ENCODE measurements at places on chromosomes 6 and 20. TPM values are rescaled to one million over a fixed set of nuclear protein-coding genes. Genes with fewer than 3 reads are reported as not detected.

Gene RUNX2
- 4.9 TPM for total RNA-seq

Gene RNF144B
- 5.4 TPM for total RNA-seq

Gene KCNK16
- not detected for total RNA-seq

DNA sequence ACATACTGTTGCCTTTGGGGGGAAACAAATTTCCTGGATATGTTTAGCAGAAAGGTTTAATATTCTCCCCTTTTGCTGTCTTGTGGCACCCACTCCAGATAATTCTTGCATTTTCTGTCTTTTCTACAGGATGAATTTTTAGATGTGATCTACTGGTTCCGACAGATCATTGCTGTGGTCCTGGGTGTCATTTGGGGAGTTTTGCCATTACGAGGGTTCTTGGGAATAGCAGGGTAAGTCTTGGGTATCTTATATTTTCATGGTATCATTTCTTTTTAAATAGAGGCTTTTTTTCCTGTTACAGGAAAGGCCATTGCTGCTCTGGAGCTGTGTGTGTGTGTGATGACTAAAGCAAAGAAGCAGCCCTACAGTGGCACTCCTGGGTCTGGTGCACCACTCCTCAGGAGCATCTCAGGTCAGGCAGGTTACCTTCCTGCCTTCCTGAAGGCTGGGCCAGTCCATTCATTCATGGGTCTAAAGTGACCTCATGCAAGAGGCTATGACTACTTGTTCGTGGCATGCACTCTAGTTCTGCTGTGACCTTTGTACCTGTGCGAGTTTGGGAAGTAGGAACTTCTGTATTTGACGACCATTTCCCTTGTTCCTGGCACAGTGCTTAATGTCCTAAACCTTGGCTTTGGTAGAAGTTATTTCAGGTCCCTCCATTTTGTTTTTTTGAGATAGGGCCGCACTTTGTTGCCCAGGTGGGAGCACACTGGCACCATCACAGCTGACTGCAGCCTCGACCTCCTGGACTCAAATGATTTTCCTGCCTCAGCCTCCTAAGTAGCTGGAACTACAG lies 2.2 kb downstream of the RAB5IF start:
- DNase-seq = no peak

Gene TTI1
- 33.7 TPM for total RNA-seq

- DNase-seq = no peak
These were observed 3.8 kb downstream of the SLC35B2 start for GRCh38 chr6:44253307-44254101.

DNA sequence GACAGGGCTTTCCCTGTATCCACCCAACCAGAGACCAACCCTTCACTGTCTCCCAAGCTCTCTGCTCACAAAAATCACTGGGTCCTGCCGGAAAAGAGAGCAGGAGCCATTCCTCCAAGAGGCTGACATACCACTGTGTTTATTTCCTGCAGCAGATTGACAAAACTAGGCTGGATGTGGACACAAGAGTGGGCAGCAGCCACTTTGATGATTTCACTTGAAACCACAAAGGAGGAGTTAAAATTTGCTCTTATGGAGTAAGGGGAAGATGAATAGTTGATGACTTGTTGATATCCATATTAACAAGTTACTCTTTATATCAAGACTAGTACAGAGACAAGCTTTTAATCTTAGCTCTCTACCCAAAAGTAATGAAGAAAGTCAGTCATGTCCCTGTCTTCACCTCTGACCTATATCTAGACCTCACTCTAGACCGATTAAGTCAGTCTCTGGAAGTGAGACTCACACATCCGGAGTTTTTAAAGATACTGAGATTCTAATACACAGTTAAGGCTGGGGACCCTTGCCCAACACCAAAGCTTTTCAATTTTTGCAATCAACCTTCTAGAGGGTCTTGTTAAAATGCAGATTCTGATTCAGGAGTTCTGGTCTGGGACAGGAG lies 73.8 kb downstream of the SCML4 start:
- no peak for DNase-seq

GRCh38 chr6:77487808-77488425 lies 24.6 kb upstream of the HTR1B start:
- no peak for DNase-seq

DNA sequence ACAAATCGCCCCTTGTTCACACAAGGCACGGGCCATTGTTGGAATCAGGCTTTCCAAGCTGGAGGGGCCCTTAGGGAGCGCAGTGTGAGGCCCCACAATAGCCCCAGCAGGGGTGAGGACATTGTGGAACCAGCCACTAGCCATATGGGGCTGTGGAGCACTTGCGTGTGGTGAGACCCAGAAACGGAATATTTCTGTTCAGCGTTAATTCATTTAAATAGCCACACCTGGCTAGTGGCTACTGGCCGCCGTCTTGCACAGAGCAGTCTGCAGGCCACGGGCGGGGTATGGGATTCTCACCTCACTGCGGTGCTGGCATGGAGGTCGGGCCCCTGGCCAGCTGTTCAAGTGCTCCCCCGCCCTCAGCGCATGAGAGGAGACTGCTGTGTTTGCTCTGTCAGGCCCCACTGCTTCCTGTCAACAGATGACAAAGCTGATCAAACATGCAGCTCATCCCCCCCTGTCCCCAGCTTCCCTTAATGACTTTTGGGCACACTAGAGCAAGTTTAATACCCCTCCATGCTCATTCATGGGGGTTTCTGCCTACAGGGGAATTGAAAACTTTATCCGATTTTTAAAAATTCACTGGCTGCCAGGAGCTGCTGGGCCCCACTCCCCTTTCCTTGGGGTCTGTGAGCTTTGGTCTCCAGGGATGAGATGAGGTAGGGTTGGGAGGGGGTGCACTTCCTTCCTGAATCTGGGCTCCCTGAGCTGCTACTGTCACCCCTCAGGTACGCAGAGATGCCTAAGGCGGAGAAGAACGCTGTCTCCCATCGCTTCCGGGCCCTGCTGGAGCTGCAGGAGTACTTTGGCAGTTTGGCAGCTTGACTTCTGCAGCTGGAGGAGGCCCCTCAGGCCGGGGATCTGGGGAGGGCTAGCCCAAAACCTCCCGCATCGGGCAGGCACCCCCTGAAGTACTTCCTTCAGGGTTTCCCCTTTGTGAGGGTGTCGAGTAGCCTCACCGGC lies 13.6 kb downstream of the ITPA start:
- no peak for DNase-seq

- no peak for DNase-seq
These were observed 79.4 kb downstream of the IRF4 start for GRCh38 chr6:470901-471448.

Gene RAB44
- total RNA-seq = not detected

Gene TEAD3
- total RNA-seq = 91.8 TPM

GRCh38 chr6:116465246-116465645 lies 4.1 kb downstream of the CALHM6 start:
- no peak for DNase-seq

DNA sequence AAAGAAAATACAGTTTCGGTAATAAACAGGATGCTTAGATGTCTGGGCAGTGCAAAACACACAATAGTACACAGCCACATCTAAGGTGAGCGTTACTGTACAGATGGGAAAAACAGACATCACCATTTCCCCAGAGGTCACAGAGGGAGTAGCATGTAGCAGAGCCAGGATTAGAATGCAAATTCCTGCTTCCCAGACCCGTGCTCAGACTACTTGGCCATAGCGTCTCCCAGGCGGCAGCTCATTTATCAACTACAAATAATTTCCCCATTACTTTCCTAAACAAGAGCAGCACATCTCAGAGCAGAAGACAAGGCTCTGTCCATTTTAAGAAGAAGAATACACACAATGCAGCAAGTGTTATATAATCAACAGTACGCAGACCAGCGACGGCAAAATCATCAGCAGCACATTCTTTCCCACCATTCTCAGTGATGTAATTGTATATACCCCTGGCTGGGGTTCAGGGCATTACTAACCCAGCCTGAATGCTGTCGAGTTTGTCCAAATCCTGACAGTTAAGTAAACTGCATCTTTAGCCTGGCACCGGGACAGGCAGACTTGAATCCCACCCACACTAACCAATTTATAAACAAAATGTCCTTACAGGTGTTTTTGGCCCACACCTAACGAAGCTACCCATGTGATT lies 61.9 kb downstream of the CNKSR3 start:
- no peak for DNase-seq

DNA sequence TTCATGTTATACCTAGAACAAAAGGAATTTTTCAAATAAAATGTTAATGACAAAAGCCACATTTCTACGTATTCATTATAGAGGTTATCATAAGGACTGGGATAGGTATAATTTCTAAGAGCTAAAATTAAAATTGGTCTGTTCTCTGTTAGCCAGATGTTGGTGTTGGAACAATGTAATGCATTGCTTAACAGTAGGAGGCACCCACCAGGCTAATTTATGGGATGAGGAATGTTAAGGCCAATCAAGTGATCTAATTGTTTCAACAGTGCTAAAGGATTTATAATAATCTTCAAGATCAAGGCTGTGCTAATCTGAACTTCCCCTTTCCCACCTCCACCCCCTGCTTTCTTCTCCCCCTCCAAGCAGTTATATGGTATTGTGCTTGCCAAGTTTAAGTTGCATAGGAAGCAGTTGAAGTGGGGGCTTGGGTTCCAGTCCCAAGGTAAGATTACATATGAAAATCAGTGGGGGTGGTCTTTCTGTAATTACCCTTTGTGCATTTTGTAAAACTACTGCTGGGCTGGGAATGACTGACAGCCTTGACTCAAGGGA lies 89.2 kb upstream of the BACH2 start:
- DNase-seq = no peak

GRCh38 chr6:128161839-128162238 lies 261.0 kb upstream of the THEMIS start:
- no peak for DNase-seq

Gene FNDC11
- 0.86 TPM for total RNA-seq

Gene SLC24A3
- 3.3 TPM for total RNA-seq

Gene PRSS16
- 16.2 TPM for total RNA-seq

DNA sequence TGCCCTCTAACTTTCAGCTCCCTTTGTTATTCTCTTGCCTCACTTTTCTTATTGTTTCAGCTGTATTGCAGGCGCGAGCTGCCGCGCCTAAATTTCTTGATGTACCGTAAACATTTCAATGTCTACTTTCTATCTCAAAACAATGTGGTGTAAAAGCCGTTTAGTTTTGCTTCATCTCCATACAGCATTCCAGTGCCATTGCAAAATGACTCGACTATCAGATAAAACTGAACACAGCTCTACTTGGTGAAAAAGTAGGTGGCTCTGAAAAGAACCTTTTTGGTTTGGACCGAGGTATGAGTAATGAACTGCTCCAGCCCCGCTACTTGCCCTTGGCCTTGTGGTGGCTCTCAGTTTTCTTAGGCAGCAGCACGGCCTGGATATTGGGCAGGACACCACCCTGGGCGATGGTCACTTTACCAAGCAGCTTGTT lies 74.6 kb downstream of the OR2B2 start:
- no peak for DNase-seq

Gene HLA-DOA
- total RNA-seq = 5.8 TPM

- no peak for DNase-seq
These were observed 30.0 kb downstream of the RAET1L start for GRCh38 chr6:149995235-149995750.

DNA sequence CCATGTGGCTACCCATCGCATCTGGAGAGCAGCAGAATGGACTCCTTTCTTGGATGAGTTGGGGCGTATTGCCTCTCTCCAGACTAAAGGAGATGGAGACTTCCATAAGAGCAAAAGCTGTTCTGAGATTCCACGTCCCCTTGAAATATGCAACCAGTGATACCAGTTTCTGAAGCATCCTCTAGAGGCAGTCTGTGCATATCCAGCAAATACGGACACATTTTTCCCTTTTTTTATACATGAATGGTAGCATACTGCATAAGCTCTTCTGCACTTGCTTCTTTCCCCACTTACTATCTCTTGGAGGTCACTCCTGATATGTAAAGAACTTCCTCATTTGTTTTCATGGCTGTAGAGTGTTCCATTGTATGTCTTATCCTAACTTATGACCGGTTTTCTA lies 34.6 kb downstream of the TAF8 start:
- no peak for DNase-seq

Gene PNPLA1
- total RNA-seq = 0.14 TPM

- DNase-seq = no peak
These were observed 26.4 kb upstream of the PXDC1 start for GRCh38 chr6:3777730-3778461.

- DNase-seq = no peak
These were observed 565.7 kb upstream of the BTBD3 start for GRCh38 chr20:11352041-11352440.

DNA sequence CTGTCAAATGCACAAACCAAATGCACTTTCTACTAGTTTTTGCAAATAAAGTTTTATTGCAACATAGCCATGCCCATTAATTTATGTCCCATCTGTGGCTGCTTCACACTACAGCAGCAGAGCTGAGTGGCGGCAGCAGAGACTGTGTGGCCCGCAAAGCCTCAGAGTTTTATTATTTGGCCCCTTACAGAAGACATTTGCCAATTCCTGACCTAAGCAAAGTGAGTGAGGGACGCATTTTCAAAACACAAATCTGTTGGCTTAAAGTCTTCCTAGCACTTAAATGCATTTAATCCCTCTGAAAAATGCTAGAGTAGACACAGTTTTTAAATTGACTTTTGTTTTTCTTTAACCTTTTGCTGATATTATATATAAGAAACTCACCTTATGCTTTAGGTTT lies 126.4 kb downstream of the PHACTR3 start:
- DNase-seq = no peak

DNA sequence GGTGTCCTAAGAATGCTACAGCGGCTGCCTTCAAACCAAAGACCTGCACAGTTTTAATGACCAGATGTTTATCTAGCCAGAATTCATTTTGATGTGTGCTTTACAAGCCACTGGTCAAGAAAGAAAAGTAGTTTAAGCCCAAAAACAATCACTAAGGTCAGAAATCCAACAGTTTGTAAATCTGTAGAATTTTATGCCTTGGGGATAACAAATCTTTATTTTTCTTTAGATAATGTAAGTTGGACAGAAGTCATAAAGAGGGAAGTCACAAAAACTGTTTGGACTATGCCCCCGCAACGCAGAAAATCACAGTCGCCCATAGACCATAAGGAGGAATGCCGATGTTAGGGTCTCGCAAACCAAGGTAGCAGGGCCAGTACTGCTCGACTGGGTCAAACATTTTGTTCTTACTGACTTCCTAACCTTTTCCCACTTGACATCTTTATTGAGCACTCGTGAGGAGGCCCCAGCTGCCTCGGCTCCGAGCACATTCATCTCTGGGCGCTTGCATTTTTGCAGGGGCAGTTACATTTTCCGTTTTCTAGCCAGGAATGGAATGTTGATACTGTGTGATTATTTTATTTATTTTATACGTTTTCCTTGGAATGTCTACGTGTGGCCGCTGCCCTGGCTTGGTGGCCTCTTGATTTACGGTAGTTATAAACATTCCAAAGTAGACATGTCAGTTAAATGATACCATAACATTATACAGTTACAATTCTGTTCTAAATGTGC lies 56.7 kb upstream of the APCDD1L start:
- DNase-seq = no peak

GRCh38 chr6:166305562-166306117 lies 2.6 kb downstream of the PRR18 start:
- DNase-seq = no peak
